ENCODE measurements at places on chromosomes 1 and 21.

DNA sequence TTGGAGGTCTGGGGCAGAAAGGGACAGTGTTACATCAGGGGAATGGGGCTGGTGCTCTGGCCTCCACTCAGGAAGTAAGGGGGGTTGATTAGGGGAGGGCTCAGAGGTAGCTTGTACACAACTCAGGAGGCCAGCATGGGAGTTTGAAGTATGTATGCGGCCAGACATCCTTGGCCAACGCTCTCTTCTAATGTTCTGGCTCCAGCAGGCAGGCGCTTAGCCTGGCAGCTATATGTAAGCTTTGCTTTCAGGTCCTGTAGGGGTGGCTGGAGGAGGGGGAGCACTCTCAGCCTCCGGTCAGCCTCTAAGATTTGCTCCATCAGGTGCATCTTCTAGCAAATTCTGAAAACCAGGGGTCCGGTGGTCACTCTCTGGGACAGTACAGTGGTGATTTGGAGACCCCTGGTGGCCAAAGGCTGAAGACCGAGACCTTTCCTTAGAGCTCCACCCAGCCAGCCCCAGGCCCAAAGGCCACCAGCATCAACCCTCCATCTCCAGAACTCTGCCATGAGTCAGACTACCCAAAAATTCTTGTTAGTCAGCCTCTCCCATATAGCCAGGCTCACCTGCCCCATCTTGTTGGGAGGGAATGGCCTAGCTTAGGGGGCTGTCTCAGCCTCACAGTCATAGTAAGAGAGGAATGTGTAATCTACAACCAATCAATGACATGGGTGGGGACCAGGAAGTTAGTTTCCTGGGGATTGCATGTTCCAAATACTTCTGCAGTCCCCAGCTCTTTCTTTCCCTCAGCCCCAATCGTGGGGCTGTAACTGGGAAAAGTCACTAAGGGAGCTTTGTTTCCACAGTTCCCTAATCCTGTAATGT is 9.7 kb upstream of the COL8A2 start:
- peak overlapping the region; percentile 73 for H3K27ac ChIP-seq
- no peaks in the 10 kb centered on the region for H3K27me3 ChIP-seq
- DNase-seq, result no peak
- no peak overlapping the region for H3K4me3 ChIP-seq
- H3K36me3 ChIP-seq, result peaks cover 28% of the 10 kb centered on the region

DNA sequence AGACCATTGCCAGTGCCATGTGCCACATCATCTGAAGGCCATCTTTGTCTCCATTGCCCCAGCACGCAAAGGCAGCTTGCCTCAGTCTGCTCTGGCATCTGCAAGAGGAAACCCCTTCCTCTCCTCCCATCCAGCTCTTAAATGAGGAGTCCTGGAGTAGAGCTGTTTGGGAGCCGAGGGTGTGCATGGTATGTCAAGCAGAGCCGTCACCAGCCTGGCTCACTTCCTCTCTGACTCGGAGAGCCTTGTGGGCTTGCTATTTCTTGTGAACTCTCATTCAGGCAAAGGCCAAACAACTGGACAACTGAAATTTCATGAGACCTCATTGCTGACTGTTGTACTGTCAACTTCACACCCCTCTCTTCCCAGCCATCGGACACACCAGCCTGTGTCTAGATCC is 143.9 kb downstream of the SIPA1L2 start:
- peaks cover 70% of the 10 kb centered on the region for H3K36me3 ChIP-seq
- H3K4me3 ChIP-seq, result no peak overlapping the region
- H3K27me3 ChIP-seq, result no peaks in the 10 kb centered on the region

DNA sequence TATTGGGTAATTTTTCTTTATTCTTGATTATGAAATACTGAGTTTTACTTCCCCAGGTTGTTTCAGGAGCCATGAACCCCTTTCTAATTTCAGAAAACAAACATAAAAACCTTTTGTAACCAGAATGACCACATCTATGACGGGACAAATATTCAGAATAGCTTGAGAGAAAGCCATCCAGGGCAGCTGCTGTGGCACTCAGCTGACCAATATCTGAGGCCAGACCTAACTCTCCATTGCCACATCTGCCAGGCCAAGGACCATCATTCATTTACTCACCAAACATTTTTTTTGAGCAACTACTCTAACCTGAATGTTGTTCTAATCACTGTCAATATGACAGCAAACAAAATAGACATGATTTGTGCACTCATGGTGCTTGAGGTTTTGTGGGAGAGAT is 608.3 kb upstream of the PKN2 start:
- H3K4me3 ChIP-seq, result no peak overlapping the region
- H3K27me3 ChIP-seq, result no peaks in the 10 kb centered on the region
- no peak for DNase-seq
- no peaks in the 10 kb centered on the region for H3K4me1 ChIP-seq
- no peaks in the 10 kb centered on the region for H3K36me3 ChIP-seq

DNA sequence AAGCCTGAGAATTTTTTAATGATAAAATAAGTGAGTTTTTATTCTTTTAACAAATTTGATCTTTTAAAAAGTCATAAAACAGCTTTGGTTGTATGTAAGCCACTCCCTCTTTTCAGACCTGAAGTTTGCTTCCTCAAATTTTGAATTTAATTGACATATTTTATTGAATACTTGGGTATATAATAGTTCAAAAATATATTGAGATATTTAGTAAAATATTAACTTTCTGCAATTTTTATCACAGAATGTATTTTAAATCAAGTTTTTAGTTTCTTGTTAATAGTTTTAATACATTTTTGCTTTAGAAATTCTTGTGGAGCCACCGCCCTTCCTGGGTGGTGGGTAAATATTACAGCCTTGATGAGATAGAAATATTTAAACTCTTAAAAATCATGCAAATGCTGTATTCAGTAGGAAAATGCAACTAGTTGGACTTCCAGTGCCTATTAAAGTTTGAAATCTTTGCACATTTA is 867 bp downstream of the PTPRC start:
- no peaks in the 10 kb centered on the region for H3K27me3 ChIP-seq
- H3K4me3 ChIP-seq, result no peak overlapping the region
- no peaks in the 10 kb centered on the region for H3K36me3 ChIP-seq
- DNase-seq, result no peak
- no peaks in the 10 kb centered on the region for H3K4me1 ChIP-seq

DNA sequence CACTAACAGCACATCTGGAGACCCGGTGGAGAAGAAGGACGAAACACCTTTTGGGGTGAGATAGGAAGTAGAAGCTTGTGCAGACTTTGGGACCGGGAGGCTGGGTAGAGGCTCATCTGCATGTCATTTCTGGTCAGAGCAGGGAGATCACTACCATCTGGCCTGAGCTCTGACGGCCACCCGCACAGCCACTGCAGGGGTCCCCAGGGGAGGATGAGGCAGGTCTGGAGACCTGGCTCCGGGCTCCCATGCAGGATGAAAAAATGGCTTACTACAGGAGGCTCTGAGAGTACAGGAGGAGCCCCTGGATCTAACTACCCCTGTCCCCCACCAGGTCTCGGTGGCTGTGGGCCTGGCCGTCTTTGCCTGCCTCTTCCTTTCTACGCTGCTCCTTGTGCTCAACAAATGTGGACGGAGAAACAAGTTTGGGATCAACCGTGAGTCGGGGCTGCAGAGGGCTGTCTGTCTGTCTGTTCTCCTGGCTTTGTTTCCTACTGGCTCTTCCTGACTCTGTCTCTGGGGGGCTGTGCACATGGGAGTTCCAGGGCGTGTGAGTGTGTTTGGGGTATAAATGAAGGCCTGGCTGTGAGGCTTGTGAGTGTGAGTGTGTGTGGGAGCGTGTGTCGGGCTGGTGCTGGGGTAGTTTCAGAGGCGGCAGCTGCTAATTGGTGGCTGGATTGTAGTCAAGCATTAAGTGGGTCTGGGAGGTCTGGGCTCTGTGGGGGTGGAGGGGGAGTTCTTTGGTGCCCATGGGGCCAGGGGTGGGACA is 14.1 kb downstream of the NTRK1 start:
- no peaks in the 10 kb centered on the region for H3K36me3 ChIP-seq
- DNase-seq, result no peak
- H3K4me1 ChIP-seq, result no peaks in the 10 kb centered on the region
- no peaks in the 10 kb centered on the region for H3K27me3 ChIP-seq
- no peak overlapping the region for H3K4me3 ChIP-seq
- H3K27ac ChIP-seq, result no peak overlapping the region

GRCh38 chr21:43332861-43333297 is 94.1 kb downstream of the SIK1 start:
- peak overlapping the region; percentile 51 for H3K27ac ChIP-seq
- no peak for DNase-seq
- no peaks in the 10 kb centered on the region for H3K36me3 ChIP-seq

- H3K4me1 ChIP-seq, result no peaks in the 10 kb centered on the region
- H3K27ac ChIP-seq, result no peak overlapping the region
- H3K36me3 ChIP-seq, result no peaks in the 10 kb centered on the region
- no peak for DNase-seq
- no peaks in the 10 kb centered on the region for H3K27me3 ChIP-seq
Measured at GRCh38 chr21:35840197-35840799, 220.0 kb downstream of the SETD4 start.

- H3K27me3 ChIP-seq, result no peaks in the 10 kb centered on the region
- peaks cover 2% of the 10 kb centered on the region for H3K4me1 ChIP-seq
- peaks cover 4% of the 10 kb centered on the region for H3K36me3 ChIP-seq
- no peak overlapping the region for H3K27ac ChIP-seq
Measured at GRCh38 chr1:94912263-94913184, 14.4 kb downstream of the CNN3 start.

- H3K4me3 ChIP-seq, result no peak overlapping the region
- no peak overlapping the region for H3K27ac ChIP-seq
- H3K4me1 ChIP-seq, result no peaks in the 10 kb centered on the region
- H3K36me3 ChIP-seq, result no peaks in the 10 kb centered on the region
- H3K27me3 ChIP-seq, result no peaks in the 10 kb centered on the region
Measured at GRCh38 chr1:156566436-156566835, 5.9 kb downstream of the IQGAP3 start.

DNA sequence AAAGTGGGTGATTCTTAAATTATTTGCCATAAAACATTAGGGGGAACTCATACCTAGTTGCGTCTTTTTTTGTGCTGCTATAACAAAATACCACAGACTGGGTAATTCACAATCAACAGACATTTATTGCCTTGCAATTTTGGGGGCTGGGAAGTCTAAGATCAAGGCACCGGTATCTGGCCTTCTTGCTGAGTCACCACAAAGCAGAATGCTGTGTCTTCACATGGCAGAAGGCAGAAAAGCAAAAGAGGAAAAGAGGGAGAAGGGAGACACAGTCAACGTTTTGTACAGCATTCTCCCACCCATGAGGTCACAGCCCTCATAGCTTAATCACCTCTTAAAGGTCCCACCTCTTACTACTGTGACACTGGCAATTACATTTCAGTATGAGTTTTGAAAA is 291.0 kb downstream of the CHRM3 start:
- H3K36me3 ChIP-seq, result no peaks in the 10 kb centered on the region
- no peaks in the 10 kb centered on the region for H3K27me3 ChIP-seq
- H3K27ac ChIP-seq, result no peak overlapping the region

DNA sequence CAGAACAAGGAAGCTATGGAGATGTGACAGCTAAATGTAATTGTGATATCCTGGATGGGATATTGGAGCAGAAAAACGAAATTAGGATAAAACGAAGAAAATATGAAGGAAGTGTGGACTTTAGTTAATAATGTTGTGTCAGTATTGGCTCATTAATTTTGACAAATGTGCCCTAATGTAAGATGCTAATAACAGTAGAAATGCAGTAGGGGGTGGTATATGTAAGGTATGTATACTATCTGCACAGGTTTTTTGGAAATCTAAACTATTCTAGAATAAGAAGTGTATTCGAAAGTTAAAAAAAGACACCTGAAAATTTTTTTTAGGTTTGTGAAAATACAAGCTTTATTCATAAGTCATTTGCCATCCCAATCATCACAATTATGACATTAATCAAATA is 421.4 kb upstream of the B3GALT2 start:
- no peaks in the 10 kb centered on the region for H3K4me1 ChIP-seq
- no peak overlapping the region for H3K27ac ChIP-seq
- no peaks in the 10 kb centered on the region for H3K27me3 ChIP-seq
- no peaks in the 10 kb centered on the region for H3K36me3 ChIP-seq
- H3K4me3 ChIP-seq, result no peak overlapping the region
- no peak for DNase-seq

- no peak overlapping the region for H3K27ac ChIP-seq
- DNase-seq, result no peak
- H3K36me3 ChIP-seq, result no peaks in the 10 kb centered on the region
- H3K4me3 ChIP-seq, result no peak overlapping the region
- H3K4me1 ChIP-seq, result no peaks in the 10 kb centered on the region
Measured at GRCh38 chr21:21864321-21864840, 866.2 kb downstream of the NCAM2 start.

DNA sequence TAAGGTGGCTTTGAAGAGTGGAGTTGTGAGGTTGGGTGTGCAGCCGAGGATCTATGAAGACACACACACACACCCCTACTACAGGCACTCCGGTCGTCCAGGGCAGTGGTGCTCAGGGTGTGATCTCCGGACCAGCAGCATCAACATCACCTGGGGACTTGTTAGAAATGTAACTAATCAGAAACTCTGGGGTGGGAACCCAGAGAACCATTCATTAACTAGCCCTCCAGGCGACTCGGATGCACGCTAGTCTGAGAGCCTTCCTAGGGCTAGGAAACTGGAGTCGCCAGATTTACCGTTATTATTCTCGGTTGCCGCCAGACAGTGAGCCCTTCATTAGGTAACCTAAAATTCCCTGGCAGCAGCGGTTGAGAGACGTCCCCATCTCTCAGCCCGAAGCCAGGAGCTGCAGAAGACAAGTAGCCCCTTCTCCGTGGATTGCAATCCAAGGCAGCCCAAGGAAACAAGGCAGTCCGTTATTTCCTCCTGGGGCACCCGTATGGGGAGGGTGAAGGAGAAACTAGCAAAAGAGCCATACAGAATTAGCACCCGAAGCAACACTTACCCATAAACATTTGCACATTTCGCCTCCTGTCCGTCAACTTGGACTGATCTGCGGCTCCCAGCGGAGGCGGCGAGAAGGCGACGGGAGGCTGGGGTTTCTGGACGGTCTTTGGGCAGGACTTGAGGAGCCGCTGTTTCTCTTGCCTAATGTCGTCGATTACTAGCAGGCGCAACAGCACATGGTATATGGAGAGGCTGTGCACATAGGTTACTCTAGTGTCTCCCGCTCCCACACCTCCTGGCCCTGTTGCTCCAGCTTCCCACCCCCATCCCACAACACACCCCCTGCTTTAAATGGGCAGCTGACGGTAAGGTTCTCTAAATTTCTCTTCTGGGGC is 2.9 kb upstream of the CCN1 start:
- peak overlapping the region; percentile 99 for H3K27ac ChIP-seq
- DNase-seq, result peak; percentile 42
- H3K4me1 ChIP-seq, result peaks cover 48% of the 10 kb centered on the region

GRCh38 chr1:246335151-246335550 is 171.9 kb downstream of the SMYD3 start:
- DNase-seq, result no peak
- H3K4me1 ChIP-seq, result no peaks in the 10 kb centered on the region
- H3K4me3 ChIP-seq, result no peak overlapping the region
- H3K27ac ChIP-seq, result no peak overlapping the region

- H3K4me3 ChIP-seq, result peak overlapping the region; percentile 61
- H3K27ac ChIP-seq, result peak overlapping the region; percentile 69
- peaks cover 52% of the 10 kb centered on the region for H3K4me1 ChIP-seq
- H3K36me3 ChIP-seq, result no peaks in the 10 kb centered on the region
Measured at GRCh38 chr1:206506405-206507283, 687 bp upstream of the RASSF5 start.

DNA sequence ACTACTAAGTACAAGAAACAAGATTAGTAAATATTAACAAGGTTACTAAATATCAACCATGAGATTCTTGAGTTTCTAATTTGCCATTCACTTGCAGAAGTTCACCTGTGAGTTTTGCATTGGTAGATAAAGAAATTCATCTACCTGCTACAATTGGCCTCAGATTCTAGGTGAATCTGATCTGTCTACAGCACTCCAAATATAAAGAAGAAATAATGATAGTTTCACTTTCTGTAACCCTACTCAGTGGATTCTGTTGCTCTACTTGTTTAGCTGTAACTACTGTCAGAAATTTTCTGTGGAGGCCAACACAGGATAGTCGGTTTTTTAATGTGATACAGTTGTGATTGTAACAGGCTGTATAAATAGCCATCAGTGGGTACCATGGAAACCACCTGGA is 118.6 kb downstream of the NR5A2 start:
- H3K27me3 ChIP-seq, result no peaks in the 10 kb centered on the region
- H3K36me3 ChIP-seq, result no peaks in the 10 kb centered on the region
- no peak for DNase-seq
- H3K4me3 ChIP-seq, result no peak overlapping the region
